ENCODE measurements at places on chromosomes 13 and 19. TPM values are rescaled to one million over a fixed set of nuclear protein-coding genes. Genes with fewer than 3 reads are reported as not detected.

The SBSN gene
- 1.6 TPM for polyA plus RNA-seq

The CBY2 gene
- not detected for polyA plus RNA-seq

The CELF5 gene
- polyA plus RNA-seq: not detected

The SLC10A2 gene
- not detected for polyA plus RNA-seq

The RGL3 gene
- polyA plus RNA-seq: 0.90 TPM
